Type B pancreatic cell (in vitro differentiated cells): ENCODE measurements at places on chromosomes 7 and 10.

- DNase-seq, result no peak
These were observed 54.4 kb downstream of the MYPN start for GRCh38 chr10:68163735-68164134.

DNA sequence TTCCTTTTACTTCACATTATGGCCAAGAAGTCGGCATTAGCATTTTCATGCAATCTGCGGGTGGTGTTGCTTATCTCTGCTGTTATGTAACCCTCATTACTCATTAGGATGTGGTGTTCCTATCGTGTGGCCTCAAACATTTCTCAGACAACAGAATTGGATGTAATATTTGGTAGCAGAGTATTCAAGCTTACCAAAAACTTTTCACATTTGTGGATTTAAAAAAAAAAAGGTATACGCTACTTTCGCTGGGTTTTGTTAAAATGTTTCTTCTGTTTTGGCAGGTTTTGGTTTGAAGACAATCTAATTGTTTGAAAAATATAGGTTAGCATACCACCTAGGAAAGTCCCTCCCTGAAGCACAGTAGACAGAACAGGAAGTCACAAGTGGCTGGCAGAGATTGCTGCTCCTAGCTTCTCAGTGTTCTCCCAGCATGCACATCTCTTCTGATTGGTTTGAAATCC lies 128.8 kb downstream of the GATA3 start:
- DNase-seq, result no peak

GRCh38 chr10:104040862-104041789 lies 44.6 kb downstream of the COL17A1 start:
- DNase-seq, result no peak

DNA sequence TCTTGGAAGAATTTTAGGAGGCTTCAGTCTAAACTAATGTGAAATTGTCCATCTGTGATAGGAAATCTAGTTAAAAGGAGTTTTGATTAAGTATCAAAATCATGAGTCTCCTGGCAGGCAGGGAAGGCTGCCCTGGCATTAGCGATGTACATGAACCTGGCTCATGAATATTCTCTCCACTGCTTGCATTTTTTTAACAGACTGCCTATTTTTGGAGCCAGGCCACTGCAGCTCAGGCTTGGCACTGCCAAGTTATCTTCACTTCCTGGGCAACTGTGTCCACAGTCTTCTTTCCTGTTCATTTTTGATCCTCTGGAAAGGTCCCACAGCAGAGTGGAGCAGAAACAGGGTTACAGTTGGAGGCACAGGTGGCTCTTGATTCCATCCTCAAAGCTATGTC lies 7.0 kb downstream of the GPR26 start:
- no peak for DNase-seq

GRCh38 chr7:42876182-42877068 lies 35.4 kb downstream of the C7orf25 start:
- DNase-seq, result no peak

DNA sequence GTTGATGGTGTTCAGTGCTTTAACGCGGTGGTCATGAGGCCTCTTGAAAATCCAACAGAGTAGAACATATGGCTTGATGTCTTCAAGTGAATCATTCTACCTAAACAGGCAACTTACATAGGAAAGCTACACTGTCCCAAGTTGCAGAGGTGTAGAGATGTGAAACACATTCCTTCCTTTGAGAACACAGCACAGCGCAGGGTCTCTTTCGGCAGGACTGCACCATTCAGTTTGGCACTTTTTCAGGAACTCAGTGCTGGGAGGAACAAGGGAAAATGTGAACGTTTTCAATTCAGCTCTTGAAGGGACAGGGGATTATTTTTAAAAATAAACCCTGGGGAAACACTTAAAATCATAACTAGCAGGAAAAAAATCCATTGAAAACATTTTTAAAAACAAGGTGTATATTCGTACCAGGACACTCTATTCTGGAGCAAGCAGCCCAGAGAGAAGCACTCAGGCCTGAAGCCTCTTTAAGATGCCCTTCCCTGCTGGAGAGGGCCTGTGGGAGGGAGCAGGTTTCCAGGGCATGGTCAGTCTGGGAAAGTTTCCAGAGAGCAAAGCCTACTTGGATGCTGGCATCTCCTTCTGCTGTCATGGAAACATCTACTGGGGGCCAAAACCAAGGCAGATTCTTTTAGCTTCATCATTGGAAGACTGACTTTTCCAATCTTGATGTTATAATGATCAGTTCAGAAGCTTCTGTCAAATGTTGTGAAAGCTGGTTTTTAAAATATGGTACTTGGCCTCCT lies 60.4 kb upstream of the NPVF start:
- DNase-seq, result no peak

GRCh38 chr10:102461187-102462054 lies 10.1 kb upstream of the C10orf95 start:
- DNase-seq, result peak; percentile 97

DNA sequence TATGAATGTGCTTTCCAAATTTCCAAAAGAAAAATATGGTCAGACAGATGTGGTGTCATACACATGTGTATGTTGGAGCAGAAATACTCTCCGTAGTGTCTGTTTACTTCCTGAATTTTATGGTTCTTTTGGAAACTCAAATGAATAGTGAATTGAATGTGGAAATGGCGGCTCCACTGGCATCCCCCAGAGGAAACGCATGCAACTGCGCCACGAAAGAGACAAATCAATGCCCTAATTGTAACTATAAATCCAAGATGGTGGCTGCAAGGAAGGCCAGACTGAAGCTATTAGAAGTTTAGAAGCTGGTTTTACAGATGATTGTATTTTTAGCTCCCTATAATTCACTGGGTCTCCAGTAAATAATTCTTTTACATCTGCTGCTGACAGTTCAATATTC lies 246.7 kb downstream of the FGFR2 start:
- DNase-seq, result no peak

- no peak for DNase-seq
These were observed 327.2 kb upstream of the AKR1E2 start for GRCh38 chr10:4498711-4499251.

DNA sequence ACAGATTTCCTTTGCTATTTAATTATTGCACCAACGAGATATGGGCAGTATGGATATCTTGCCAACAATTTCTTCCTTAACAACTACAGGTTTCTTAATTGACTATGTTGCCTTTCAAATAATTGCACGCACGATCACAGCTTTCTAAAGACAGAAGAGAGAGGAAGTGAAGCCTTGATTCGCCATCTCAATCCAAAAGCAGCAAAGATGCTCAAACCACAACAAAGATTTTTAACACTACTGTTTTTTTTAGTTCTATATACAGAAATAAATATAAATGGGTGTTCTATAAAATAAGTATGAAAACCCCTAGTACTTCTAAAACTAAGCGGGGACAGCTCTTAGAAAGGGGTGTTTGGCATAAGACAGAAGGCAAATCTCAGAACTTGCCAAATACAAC lies 251.3 kb downstream of the SFMBT2 start:
- no peak for DNase-seq

- DNase-seq, result no peak
These were observed 10.2 kb upstream of the TMEM254 start for GRCh38 chr10:80068270-80068669.

GRCh38 chr7:134461916-134462315 lies 3.0 kb upstream of the AKR1B1 start:
- DNase-seq, result no peak

DNA sequence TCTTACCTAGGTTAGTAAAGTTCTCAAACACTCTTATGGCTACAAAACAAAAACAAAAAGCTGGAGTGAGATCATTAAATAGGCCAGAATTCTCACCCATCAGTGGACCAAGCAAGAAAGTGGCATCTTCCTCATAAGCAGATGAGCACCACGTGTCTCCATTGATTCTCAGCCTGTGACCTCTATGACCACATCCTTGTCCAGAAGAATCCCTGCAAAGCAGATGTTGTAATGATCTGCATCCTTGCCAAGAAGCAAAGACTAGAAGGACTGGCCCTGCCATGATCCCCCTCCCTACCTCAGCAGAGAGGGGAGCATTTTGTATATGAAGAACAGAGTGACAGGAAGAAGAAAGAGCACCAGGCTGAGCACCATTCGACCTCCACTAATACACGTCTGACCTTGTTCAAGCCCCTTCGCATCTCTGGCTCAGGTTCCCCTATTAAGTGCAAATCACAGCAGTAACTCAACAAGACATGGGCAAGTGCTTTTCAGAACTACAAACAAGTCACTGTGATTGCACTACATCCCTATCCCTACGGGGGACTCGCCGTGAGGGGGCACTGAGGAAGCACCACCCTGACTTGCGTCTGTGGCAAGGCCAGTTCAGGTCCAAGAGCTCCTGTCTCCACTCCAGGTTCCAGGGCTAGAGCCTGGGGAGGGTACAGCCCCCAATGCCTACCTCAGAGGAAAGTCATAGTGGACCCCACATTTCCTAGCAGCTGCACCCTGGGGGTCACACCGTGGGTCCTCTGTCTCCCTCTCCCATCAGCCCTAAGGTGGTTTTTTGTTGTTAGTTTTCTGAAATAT lies 22.2 kb upstream of the RASSF4 start:
- peak; percentile 50 for DNase-seq

GRCh38 chr10:5434017-5434753 lies 21.8 kb downstream of the NET1 start:
- DNase-seq, result no peak

GRCh38 chr10:9762966-9763656 lies 1254.6 kb upstream of the CELF2 start:
- DNase-seq, result no peak

- no peak for DNase-seq
These were observed 119.1 kb downstream of the NKX6-2 start for GRCh38 chr10:132666705-132667341.

DNA sequence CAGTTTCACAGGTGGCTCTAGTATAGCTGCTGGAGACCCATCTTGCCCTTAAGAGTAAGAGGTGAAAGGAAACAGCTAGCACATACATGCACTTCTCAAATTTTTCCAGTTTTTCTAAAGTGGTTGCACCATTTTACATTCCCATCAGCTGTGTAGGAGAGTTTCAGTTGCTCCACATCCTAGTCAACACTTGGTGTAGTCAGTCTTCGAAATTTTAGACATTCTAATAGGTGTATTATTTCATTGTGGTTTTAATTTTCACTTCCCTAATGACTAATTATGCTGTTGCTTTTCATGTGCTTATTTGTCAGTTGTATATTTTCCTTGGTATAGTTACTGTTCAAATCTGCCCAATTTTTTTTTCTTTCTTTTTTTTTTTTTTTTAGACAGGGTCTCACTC lies 9.5 kb upstream of the HACD1 start:
- DNase-seq, result no peak

GRCh38 chr7:30469303-30469702 lies 9.3 kb downstream of the NOD1 start:
- peak; percentile 70 for DNase-seq

- DNase-seq, result no peak
These were observed 74.3 kb upstream of the POM121L12 start for GRCh38 chr7:52961084-52961483.
